ENCODE measurements at places on chromosomes 2 and 18.

DNA sequence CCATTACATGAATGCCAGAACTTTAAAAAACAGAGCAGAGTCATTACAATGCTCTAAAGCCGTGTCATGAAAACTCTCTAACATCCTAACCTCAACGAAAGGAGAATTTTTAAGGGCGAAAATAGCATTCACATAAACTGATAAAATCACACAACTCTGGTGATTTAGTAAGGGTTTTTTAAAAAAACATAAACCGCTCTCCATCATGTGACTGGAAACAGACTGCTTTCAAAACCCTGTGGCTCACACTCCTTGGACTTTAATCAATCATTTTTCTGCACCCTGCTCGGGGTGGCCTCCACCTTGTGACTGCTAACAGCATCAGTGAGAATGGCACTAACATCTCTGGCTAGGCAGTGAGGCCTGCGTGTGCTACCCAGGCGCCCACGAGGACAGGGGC lies 12.1 kb downstream of the DOCK10 start:
- no peak for DNase-seq
- H3K4me3 ChIP-seq = no peak overlapping the region
- no peaks in the 10 kb centered on the region for H3K27me3 ChIP-seq

- DNase-seq = no peak
- H3K36me3 ChIP-seq = no peaks in the 10 kb centered on the region
- no peak overlapping the region for H3K4me3 ChIP-seq
- H3K4me1 ChIP-seq = peaks cover 15% of the 10 kb centered on the region
These were observed 26.7 kb downstream of the AGPS start for GRCh38 chr2:177419274-177419673.

- H3K36me3 ChIP-seq = no peaks in the 10 kb centered on the region
- DNase-seq = no peak
- no peaks in the 10 kb centered on the region for H3K27me3 ChIP-seq
- H3K27ac ChIP-seq = no peak overlapping the region
These were observed 243.7 kb downstream of the TDRD15 start for GRCh38 chr2:21367421-21367820.

GRCh38 chr2:11129598-11130449 lies 25.4 kb upstream of the SLC66A3 start:
- H3K27ac ChIP-seq = peak overlapping the region; percentile 82
- peak overlapping the region; percentile 74 for H3K4me3 ChIP-seq
- H3K36me3 ChIP-seq = peaks cover 8% of the 10 kb centered on the region
- H3K27me3 ChIP-seq = no peaks in the 10 kb centered on the region

DNA sequence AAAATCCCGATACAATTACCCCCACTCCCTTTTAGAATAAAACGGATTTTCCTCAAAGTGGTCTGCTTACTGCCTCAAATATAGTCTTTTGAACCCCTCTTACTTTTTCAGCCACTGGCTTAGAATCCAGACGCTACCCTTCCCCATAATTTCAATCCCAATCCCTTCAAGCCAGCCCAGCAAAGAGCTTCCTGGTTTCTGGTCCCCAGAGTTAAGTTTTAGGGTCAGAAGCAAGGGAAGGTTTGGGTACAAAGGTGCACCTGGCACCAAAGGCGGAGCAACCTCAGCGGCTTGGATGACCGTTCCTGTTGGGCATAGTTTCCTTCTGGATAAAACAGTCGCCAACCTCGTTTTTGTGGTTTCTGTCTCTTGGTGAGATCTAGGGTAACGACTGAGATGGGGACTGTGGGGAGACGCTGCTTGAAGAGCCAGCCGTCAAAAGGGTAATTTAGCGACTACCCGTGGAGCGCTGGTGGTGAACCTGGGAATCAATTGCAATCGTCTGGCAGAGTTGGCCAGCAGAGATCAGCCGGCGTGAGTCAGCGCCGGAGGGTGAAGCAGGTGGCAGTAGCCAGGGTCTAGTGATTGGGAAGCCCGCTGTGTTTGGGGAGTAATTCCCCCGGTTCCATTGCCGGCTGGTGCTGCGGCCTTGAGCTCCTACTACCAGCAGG lies 1.6 kb downstream of the FEV start:
- H3K27me3 ChIP-seq = peaks cover 81% of the 10 kb centered on the region
- DNase-seq = no peak
- H3K27ac ChIP-seq = no peak overlapping the region
- peak overlapping the region; percentile 50 for H3K4me3 ChIP-seq

DNA sequence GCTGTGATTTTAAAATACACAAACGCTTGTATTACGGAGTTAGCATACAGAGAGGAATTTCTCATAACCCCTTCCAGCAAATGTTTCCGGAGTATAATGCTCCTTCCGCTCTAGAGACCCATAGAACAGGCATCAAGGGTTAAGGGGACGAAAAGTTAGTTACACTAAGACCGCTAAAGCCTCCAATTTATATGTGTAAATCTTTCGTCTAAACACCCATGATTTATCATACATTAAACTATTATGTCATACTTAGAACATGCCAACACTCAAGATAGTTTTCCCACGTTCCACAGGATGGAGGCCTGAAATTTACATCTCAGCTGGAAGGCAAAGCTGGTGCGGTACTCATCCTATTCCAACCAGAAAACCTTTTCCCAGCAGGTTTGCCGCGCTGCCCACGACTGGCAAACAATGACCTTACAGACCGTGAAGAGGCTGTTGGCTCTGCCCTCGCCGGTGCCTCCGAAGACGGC lies 650 bp downstream of the ORMDL1 start:
- peaks cover 55% of the 10 kb centered on the region for H3K36me3 ChIP-seq
- no peaks in the 10 kb centered on the region for H3K27me3 ChIP-seq
- H3K27ac ChIP-seq = peak overlapping the region; percentile 96

DNA sequence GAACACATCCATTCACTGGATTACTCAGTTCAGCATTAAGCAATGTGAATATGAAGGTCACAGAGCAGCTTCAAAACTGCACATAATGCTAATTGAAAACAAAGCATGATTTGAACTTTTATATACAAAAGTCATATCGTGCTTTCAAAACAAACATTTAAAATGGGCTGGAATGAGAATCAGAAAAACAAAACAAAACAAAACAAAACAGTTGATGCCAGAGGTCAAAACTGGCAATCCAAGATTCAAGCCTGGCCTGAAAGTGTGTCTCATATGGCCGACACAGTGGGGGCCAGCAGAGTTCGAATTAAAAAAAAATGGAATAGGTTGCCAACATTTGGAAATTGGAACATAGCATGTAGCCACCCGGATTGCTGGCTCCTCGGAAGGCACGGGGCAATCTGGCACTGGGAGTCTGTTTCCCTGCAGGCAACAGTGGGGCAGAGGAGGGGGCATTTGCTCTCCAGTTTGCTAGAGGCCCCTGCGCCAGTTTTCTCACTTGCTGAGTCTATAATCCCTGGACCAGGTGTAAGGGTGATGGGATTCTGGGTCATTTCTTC lies 294.4 kb downstream of the ZNF521 start:
- H3K4me1 ChIP-seq = no peaks in the 10 kb centered on the region
- no peak overlapping the region for H3K4me3 ChIP-seq
- DNase-seq = no peak
- H3K36me3 ChIP-seq = no peaks in the 10 kb centered on the region
- H3K27ac ChIP-seq = no peak overlapping the region

DNA sequence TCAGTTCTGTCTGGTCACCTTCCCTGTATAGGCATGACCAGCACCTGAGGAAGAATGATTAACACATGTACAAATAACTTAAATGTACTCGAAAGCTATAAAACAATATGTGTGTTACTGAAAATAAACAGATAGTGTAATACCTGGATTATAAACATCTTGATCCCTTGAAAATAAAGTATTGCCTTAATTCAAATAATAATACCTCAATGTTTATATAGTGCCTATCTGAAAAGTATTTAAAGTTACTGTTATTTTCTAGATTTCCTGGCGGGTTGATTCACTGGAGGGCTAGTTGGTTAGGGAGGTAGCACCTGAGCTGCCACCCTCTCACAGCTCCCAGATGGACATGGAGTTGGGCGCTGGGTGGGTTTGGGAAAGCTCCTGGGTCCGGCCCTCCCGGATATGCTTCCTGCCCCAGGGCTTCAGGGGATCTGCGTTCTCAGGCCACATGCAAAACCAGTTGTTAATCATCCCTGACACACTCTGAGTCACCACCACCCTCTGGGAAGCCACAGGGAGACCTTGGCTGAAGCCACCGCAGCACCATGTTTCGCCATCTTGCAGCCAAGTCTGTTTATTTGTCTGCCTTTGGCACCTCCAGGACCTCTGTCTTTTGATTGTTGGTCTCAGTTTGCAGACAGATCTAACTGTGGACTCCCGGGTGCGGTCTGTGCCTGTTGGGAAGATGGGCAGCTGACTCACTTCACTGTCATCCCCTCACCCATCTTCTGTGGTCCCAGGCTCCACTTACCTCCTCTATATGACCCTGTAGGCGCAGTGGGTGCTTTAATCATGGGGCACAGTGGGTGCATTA lies 35.3 kb downstream of the RAB31 start:
- H3K27ac ChIP-seq = no peak overlapping the region
- H3K4me3 ChIP-seq = no peak overlapping the region
- no peaks in the 10 kb centered on the region for H3K4me1 ChIP-seq
- peaks cover 60% of the 10 kb centered on the region for H3K27me3 ChIP-seq
- H3K36me3 ChIP-seq = no peaks in the 10 kb centered on the region

- peaks cover 74% of the 10 kb centered on the region for H3K27me3 ChIP-seq
- H3K4me3 ChIP-seq = no peak overlapping the region
- no peak for DNase-seq
- no peaks in the 10 kb centered on the region for H3K36me3 ChIP-seq
These were observed 118.1 kb downstream of the KLHL29 start for GRCh38 chr2:23503097-23503496.

DNA sequence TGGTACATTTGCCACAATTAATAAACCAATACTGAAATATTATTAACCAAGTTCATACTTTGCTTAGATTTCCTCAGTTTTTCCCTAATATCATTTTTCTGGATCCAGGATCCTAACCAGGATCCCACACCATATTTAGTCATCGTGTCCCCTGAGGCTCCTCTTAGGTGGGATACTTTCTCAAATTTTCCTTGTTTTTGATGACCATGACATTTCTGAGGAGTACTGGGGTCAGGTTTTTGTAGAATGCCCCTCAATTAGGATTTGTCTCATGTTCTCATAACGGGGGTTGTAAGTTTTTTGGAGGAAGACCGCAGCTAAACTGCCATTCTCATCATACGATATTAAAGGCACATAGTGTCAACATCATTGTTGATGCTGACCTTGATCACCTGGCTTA lies 15.5 kb upstream of the ERCC3 start:
- no peaks in the 10 kb centered on the region for H3K4me1 ChIP-seq
- H3K27me3 ChIP-seq = no peaks in the 10 kb centered on the region
- no peak overlapping the region for H3K27ac ChIP-seq
- DNase-seq = no peak

- no peaks in the 10 kb centered on the region for H3K27me3 ChIP-seq
- no peak overlapping the region for H3K4me3 ChIP-seq
- H3K4me1 ChIP-seq = peaks cover 3% of the 10 kb centered on the region
- peaks cover 3% of the 10 kb centered on the region for H3K36me3 ChIP-seq
- no peak for DNase-seq
These were observed 128.4 kb downstream of the NBAS start for GRCh38 chr2:15432642-15433256.

DNA sequence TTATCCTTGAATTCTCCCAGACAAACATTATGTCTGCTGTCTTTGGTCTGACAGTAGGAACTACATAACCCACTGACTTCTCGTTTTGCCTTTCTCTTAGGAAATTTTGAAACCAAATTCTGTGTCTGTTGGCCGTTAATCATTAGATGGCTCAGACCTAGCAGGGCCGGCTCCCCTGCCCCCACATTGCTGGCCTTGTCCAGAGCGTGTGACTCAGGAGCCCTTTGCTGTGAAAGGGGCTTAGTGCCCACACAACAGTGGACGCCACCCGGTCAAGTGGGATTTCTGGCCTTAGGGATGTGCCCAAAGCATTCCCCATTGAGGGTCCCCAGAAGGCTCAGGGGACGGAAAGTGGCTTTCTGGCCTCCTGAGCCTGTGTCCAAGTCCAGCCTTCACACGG lies 137.5 kb downstream of the CTIF start:
- H3K4me1 ChIP-seq = peaks cover 2% of the 10 kb centered on the region
- H3K4me3 ChIP-seq = no peak overlapping the region
- no peaks in the 10 kb centered on the region for H3K27me3 ChIP-seq
- no peaks in the 10 kb centered on the region for H3K36me3 ChIP-seq

DNA sequence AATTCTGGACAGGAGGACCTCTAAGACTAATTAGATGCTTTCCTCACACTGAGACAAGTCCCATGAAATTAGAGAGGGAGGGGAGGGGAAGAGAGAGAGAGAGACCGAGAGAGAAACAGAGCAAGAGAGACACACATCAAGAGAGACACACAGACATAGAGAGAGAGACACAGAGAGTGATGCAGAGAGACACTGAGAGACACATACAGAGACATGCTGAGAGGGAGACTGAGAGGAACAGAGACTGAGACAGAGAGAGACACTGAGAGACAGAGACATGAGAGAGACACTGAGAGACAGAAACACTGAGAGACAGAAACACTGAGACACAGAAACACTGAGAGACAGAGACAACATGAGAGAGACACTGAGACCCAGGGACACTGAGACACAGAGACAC lies 250.8 kb downstream of the TNS1 start:
- H3K4me3 ChIP-seq = no peak overlapping the region
- DNase-seq = no peak

DNA sequence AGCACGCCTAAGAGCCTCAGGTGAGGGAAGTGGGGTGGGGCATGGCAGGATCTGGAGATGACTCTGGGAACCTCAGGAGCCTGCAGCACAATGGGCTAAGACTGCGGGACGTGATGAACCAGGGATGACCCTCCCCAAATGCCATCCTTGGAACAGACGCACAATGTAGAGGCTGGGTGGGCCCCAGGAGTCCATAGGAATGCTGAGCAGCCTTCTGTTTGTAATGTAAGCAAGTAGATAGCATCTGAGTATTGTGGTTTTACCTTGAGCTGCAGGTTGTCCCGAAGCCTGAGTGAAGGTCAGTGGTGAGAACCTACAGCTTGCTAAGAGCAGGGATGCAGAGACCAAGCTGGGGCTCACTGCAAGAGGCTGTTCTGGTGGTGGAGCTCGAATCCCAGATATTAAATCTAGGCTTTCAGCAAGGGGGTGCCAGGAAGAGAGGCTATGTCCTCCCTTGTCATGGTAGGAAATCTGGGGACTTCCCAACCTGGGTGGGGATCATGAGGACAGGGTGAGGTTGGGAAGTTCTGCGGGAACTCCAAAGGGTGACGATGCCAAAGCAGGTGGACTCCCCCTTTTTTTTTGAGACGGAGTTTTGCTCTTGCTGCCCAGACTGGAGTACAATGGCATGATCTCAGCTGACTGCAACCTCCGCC lies 5.8 kb downstream of the SCTR start:
- no peaks in the 10 kb centered on the region for H3K4me1 ChIP-seq
- H3K27ac ChIP-seq = no peak overlapping the region
- no peak overlapping the region for H3K4me3 ChIP-seq

DNA sequence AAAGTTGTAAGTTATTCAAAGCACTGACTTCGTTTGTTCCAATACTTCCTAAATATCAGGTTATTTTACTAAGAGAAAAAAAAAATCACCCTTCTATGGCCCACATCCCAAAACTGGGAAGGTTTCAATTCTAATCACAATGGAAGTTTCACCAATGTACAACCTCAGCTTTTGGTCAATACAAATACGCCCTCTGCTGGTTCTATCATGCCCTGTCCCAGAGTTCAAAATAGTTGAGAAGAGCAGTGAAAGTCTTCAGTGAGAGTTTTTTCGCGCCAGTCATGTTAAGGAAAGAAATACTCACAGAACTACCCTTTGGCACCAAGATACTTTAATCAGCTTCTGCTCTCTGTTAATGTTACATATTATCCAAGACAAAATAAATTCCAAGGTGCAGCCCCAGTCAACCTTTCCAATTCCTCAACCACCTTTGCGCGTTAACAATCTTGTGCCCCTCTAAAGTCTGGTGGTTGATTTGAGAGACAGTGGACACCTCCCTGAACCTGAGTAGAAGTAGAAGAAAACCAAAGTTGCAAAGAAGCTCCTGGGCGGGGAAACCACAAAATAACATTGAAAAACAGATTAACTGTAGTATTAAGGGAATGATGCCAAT lies 59.9 kb downstream of the SUMO1 start:
- H3K36me3 ChIP-seq = no peaks in the 10 kb centered on the region
- no peak overlapping the region for H3K4me3 ChIP-seq
- H3K27ac ChIP-seq = no peak overlapping the region
- peak; percentile 58 for DNase-seq
